ENCODE measurements at places on chromosomes 5 and 9.
A peak's percentile ranks its signal among the peaks of the same experiment; 100 is the strongest.

DNA sequence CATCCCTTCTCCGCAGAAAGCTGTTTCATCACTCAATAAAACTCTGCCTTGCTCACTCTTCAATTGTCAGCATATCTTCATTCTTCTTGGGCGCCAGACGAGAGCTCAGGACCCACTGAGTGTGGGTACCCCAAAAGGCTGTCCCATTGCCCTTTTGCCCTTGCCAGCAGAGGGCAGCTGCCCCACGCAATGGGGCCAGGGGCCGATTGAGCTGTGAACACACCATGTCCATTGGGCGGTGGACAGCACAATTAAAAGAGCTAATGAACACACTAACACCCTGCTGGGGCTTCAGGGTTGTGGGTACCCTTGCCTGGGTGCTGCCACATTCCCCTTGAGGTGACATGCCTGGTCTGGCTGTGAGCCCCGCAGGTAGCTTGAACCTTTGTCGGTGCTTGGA lies 487.2 kb upstream of the NUDT12 start:
- no peak for DNase-seq

- DNase-seq, result no peak
Measured at GRCh38 chr9:133104718-133105460, 16.2 kb downstream of the RALGDS start.

GRCh38 chr9:18906656-18907395 lies 126.2 kb downstream of the SAXO1 start:
- no peak for DNase-seq

DNA sequence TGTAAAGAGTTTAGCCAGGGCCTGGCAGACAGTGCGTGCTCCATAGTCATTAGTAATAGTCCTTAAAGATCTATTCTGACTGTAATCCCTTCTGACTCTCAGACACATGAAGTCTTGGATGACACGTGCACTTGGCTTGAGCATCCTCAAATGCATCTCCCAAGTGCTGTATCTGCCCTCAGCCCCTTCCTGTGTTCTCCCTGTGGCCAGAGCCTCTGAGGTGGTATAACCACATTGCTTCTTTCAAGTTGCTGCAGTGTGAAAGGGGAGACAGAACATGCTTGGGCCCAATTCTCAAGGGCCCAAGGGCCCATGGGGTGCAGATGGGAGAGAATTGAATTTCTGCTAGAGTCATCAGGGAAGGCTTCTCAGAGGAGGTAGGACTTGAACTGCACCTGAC lies 30.1 kb upstream of the HAND1 start:
- DNase-seq, result no peak

GRCh38 chr5:111782216-111782615 lies 25.2 kb upstream of the NREP start:
- no peak for DNase-seq

DNA sequence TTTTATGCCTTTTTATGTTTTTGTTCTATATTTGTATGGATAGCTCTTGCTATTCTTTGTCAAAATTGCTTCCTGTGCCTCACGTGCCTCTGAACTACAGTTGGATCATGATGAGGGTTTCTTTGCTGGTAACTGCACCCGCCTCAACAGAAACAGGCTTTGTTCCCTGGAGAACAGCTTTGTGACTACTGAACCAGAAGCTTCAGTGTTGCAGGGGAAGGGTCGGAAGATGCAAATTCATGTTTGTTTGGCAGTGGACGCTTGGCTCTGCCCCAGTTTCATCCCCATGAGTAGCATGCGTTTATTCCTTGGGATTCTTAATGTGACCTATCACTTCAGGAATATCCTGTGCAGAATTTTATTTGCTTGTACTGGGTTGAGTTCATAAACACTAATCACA lies 959.1 kb upstream of the WWC1 start:
- DNase-seq, result no peak

DNA sequence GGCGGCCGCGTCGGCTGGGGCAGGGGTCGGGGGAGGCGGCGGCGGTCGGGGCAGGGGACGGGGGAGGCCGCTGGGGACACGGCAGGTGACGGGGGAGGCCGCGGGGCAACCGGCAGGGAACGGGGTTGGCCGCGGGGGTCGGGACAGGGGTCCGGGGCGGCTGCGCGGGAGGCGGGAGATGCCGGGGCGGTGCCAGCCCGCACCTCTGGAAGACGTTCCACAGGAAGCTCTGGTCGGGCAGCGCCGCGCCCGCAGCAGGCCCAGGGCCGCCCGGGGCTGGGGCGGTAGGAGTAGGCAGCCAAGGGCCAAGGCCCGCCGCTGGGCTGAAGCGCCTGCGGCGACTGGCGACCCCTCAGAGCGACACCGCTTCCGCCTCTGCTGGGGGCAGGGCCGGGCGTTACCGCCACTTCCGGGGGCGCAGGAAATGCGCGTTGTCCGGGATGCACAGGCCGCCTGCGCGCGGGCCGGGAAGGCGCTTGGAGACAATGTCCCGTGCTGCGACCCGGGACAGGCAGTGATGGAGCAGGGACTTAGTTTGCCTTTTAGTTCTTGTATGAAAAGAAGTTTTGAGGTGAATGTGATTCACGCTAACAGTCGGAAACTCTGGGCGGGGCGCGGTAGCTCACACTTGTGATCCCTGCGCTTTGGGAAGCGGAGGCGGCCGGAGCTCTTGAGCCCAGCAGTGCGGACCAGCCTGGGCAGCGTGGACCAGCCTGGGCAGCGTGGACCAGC lies 110.0 kb upstream of the LPCAT1 start:
- peak; percentile 63 for DNase-seq

GRCh38 chr5:154646745-154647113 lies 108.4 kb upstream of the LARP1 start:
- DNase-seq, result no peak

DNA sequence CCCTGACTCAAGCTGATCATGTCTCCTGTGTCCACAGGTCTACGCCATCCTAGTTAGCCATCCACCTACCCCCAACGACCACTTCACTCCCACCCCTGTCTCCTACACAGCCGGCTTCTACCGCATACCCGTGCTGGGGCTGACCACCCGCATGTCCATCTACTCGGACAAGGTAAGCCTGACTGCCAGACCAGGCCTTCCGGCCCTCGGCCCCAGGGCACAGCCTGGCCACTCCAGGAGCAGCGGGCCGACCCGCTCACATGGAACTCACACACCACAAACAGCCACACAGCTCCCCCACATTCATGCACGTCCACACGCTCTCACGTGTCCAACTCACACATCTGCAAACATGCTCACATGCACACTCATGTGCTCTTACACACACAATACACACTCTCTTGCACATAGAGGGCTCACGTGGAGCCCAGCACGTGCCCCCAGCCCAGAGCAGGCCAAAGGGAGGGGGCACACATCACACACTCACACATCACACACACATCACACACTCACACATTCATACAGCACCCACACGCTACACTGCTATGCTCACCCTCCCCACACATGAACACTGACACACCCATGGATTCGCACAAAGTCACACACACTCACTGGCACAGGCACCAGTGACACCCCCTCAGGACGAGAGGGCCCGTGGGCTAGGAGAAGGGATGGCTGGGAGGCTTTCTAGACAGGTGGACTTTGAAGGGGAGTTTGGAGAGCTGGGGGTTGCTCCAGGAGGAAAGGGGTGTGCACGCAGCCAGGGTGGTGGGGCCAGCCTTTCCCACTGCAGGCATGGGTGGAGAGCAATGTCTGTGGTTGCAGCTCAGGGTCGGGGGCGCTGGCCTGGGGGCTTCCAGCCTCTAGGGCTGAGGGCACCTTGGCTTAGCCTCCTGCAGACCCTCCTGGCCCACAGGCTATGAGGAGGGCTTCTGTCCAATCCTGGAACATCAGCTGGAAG lies 3.3 kb downstream of the GRIN1 start:
- DNase-seq, result no peak

DNA sequence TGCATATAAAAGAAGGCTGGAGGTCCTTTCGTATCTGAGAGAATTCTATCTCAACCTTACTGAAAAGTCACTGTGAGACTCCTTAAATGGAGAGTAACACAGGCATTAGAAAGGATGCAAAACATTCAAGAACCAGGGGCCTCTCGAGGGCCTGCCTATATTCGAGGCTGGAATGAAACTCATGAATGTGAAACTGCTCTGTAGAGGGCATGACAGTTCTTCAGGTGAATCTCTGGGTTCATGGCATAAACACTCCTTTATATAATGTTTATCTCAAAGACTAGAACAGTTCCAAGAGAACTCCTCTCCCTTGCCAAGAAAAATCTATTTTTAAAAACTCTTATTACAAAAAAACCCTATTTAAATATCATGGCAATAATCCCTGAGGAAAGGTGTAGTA lies 113.9 kb downstream of the SEC61B start:
- no peak for DNase-seq

DNA sequence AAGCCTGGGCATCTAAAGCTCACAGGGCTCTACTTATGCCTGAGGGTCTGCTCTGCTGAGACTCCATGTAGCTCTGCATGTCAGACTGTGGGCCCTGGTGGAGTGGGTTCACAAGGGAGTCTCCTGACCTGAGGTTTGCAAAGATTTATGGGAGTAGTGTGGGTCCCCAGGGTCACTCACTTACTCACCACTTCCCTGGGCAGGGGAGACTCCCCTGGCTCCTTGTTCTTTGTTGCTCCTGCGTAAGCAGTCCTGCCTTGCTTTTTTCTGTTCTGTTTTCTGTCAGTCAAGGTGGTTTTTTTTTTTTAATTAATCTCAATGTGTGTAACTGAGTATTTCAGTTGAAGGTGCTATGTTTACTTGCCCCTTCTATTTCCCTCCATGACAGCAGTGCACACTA lies 256.6 kb downstream of the TMEM38B start:
- DNase-seq, result no peak

DNA sequence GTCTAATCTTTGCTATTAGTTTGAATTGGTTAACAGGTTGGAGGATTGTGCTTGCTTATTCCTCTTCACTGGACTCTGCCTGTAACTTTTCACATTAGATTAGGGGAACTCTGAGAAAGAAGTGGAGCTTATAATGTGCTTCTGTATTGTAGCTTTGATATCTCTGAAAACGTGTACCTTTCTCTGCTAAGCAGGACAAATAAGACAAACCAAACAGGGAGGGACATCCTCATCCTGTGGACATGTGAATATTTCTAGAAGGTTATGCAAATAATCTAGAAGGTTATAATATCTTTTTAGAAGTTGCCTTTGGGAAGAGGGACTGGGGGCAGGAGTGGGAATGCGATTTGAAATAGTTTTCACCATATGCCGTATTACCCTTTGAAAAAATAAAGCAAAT lies 11.7 kb downstream of the IQGAP2 start:
- no peak for DNase-seq

DNA sequence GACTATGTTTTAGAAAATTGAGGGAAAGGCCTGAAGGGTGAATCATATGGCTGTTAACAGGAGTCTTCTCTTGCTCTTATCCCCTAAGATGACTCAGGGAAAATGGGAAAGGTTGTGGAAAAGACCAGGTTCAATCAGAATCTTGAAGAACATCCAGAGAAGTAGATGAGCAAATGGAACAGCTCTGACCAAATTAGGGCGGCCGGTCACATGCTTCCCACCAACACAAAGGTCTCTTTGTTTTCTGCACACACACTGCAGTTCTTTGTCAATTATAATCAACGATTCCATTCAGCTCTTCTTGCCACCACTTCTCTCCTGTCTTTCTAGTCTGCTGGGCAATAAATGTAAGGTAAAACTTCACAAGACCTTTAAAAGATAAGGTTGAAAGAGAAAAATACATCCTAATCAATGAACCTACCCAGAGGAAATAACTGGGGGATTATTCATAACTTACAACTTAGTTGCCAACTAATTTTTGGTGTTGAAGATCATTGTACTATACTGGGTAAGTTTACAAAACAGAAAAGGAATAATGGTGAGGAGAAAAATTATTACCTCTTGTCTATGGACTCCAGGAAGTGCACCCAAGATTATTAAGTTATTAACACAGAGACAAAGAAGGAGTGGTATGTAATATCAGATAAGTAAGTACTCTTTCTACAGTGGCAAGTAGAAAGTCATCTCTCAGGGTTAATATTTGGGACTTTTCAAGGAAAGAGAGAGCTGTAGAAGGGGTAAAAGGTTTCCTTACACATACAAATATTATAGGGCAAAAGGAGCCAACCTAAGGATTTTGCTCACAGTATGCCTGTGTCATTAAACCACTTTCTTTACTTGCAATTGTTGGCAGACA lies 441.9 kb upstream of the PIK3R1 start:
- DNase-seq, result no peak

DNA sequence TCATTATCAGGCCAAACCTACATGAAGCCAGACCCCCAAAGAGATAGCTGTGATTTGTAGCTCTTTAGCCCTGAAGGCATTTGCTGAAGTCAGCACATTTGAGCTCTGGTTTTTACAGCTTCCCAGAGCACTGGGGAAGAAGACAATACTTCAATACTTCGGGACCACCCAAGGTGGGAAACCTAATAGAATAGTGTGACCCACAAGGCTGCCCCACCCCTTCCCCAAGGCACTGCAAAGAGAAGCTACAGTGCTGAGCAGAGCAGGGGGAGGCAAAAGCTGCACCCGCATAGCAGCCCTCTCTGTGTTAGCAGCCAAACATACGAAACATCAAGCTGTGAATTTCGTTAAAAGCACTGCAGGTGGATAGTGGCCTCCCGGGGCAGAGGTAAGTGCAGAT lies 87.3 kb downstream of the HSD17B3 start:
- DNase-seq, result no peak

DNA sequence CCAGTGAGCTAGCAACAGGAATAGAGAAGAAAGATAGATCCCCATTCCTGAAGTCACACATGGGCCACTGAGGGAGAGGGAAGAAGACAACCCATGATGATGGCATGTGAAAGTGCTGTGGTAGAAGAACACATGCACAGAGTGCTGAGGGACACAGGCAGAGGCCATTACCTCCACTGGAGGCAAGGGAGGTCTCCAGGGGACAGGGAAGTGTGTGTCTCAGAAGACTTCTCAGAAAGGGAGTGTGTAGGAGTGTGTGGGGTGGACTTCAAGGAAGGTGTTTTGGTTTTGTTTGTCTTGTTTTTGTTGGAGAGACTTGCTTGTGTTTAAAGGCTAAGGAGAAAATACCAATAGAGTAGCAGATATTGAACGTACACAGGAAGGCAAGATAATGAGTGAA lies 77.0 kb upstream of the SMARCA2 start:
- no peak for DNase-seq

DNA sequence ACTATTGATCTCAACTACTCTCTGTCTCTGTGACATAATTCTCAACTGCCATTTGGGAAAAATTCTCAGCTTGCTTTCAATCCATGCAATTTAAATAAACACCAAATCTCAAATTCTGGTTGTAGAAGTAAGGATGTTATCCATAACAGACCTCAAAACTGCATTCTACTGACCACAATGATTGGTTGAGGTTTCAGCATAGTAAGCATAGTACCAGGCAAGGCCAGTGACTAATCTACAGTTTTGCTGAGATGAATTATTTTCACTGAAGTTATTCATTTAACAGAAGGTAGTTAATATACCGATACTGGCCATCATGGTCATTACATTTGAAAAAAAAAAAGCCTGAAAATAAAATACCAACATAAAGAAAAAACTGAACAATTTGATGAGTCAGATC lies 488.0 kb upstream of the CDH18 start:
- DNase-seq, result no peak

DNA sequence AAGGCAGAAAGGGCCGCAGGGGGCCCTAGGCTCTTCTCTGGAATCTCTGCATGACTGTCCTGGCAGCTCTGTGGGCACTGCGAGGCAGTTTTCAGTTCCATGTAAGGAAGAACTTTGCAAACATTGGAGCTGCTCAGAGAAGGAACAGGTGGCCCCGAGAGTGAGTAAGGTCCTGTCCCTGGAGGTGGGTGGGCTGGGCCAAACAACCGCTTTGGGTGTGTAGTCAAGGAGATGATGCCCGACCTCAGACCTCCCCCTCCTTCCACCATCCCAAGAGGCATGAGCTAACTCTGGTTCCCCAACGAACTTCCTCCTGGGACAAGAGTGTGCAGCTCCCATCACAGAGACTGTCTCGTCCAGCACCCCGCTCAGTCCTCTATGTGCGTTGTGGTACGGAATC lies 20.5 kb downstream of the CSF1R start:
- no peak for DNase-seq

Data from CD4-positive, alpha-beta T cell treated with Interleukin-2 at 100 ng/mL for 4 hours (primary cell).